ENCODE measurements at places on chromosomes 12 and 14. TPM values are rescaled to one million over a fixed set of nuclear protein-coding genes. Genes with fewer than 3 reads are reported as not detected.

Gene SLC17A8
- total RNA-seq = not detected

Gene C12orf54
- not detected for total RNA-seq

Gene FZD10
- total RNA-seq = 1.1 TPM

Gene DLGAP5
- total RNA-seq = 1.2 TPM

Gene ACVR1B
- 49.8 TPM for total RNA-seq

Gene KSR2
- total RNA-seq = 2.4 TPM

Gene SCN8A
- 15.2 TPM for total RNA-seq

Gene DCAF4
- 14.7 TPM for total RNA-seq

Gene PTGER2
- 3.9 TPM for total RNA-seq

Gene KRT8
- 1,446 TPM for total RNA-seq

Gene AMDHD1
- total RNA-seq = 1.2 TPM

Gene CLEC1B
- total RNA-seq = not detected

Gene ANAPC7
- total RNA-seq = 43.0 TPM

Gene KLRC1
- 0.95 TPM for total RNA-seq

Gene MANSC1
- total RNA-seq = 66.7 TPM

Gene RHEBL1
- 0.29 TPM for total RNA-seq

GRCh38 chr12:116537101-116537904, 21.9 kb upstream of the MAP1LC3B2 start:
- DNase-seq = no peak

DNA sequence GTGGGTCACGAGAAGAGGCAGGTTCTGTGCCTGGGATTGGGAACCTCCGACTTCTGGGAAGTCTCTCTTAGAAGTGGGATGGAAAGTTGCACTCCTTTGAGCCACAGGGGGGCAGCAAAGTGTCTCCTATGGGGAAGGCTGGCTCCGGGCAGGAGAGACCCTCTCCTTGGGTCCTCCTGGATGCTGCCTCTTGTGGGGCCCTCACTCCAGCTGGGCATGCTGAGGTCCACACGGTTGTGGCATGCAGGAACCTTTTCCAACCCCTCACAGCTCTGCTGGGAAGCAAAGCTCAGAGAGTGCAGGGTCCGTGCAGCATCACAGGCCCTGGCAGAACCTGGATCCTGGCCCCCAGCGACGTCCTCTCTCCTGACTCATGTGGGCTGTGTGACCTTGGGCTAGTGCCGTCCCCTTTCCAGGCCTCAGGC, 17.4 kb downstream of the SDSL start:
- DNase-seq = no peak

GRCh38 chr12:4320497-4320852, 538 bp upstream of the TIGAR start:
- no peak for DNase-seq

- DNase-seq = no peak
Measured at GRCh38 chr14:44383636-44384035, 123.4 kb downstream of the FSCB start.

DNA sequence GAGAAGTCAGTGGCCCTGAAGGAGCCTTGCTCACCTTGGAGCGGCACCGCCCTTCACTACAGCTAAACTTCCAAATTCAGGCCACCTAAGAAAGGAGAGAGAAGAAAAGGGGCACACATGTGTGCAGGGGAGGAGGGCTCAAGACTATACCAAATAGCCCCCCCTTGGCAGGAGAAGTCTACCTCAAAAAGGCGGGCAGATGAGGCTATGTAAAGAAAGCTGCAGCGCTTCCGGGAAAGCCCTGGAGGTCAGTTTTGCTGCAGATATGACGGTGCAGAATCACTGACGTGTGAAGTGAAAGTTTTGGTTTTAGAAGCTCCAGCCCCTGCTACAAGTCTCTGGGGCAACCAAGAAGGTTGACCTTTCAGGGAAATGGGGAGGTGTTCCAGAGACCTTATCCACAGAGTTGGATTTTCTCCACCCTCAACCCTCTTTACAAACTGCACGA, 48.2 kb upstream of the PNMA1 start:
- DNase-seq = no peak

- no peak for DNase-seq
Measured at GRCh38 chr14:65339866-65340265, 72.7 kb upstream of the FUT8 start.

GRCh38 chr14:63100552-63100951, 55.3 kb upstream of the KCNH5 start:
- DNase-seq = no peak

- no peak for DNase-seq
Measured at GRCh38 chr12:6929466-6930452, 2.0 kb downstream of the ATN1 start.

DNA sequence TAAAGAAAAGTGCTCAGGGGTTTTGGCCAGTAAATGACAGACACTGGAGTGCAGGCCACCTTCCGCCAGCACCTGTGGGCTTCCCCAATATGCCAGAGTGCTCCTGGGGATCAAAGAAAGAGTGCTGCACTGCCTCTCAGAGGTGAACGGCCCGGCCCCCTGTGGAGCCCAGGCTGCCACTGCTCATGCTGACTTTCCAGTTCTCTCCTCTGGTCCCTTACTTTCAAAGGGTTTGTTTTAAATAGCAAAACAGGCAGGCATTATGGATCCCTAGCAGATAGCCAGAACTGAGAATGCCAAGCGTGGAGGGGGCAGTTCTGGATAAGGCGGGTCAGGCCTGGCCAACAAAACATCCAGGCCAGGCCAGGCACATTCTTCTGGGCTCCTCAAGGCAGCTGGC, 59.6 kb downstream of the MDM2 start:
- no peak for DNase-seq

DNA sequence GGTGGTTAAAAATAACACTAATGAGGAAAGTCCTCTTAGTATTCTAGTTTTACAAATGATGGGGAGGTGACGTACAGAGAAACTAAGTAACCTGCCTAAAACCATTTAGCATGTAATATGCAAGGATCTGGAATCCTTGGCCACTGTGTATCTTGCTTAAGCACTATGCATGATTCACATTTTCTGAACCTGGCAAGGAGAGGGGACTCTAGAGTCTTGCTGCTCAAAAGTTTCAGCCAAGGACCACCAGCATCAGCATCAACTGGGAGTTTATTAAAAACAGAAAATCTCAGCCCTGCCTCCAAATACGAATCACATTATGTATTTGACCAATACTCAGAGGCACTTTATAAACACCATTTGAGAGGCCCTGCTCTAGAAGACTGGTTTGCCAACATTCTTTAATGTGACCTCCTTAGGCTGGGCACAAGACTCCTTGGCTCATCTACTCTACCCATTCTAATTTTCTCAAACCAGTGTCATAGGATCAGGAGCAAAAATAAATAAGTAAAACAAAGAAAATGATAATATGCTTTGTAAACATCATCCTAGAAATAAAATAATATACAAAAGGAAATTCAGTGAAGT, 52.9 kb downstream of the ABCC9 start:
- no peak for DNase-seq

DNA sequence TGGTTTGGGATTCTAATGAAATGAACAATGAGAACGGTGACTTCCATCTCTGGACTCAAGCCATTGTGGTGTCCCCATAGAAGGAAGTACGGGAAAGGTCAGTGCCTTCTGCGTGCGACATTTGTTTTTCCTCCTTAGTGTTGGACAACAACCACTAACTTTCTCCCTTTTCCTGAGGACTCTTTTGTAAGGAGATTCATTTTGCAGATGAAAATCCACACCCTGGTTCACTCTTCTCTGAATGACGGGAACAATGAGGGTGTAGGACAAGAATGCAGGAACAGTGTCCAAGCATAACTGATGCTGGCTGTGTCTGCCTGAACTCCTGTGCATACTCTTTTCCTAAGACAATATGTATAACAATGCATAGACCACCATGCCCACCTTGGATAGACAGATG, 176.4 kb downstream of the STXBP6 start:
- no peak for DNase-seq

DNA sequence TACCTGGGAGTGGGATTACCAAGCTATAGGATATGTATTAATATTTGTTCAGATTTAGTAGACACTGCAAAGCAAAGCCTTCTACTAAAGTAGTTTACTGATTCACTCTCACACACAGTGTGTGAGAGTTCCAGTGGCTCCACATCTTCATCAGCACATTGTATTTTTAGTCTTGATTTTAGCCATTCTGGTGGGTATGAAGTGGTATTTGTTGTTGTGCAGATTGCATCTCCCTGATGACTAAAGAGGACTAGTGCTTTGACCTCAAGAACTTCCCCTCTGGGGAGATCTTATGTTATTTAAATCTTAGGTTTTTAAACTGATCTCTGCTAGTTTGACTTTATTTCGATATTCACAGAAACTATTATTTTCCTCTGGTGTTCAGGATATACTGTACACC, 479.7 kb upstream of the RGS6 start:
- no peak for DNase-seq

GRCh38 chr12:129830796-129831195, 73.0 kb downstream of the TMEM132D start:
- DNase-seq = no peak

DNA sequence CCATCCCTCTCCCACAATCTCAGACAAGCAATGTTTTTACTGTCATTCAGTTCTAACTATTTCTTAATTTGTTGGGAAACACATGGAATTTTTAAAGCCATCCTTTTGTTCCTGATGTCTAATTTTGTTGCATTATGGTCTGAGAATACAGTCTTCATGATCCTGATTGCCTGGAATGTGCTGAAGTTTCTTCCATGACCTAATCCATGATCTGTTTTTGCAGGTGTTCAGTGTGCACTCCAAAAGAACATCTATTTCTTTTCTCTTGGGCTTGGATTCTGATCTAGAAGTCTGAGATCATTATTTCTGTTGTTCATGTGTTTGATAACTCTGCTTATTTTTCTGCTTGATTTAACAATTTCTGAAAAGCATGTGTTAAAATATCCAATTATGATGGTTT, 43.2 kb upstream of the PHC1 start:
- DNase-seq = no peak

DNA sequence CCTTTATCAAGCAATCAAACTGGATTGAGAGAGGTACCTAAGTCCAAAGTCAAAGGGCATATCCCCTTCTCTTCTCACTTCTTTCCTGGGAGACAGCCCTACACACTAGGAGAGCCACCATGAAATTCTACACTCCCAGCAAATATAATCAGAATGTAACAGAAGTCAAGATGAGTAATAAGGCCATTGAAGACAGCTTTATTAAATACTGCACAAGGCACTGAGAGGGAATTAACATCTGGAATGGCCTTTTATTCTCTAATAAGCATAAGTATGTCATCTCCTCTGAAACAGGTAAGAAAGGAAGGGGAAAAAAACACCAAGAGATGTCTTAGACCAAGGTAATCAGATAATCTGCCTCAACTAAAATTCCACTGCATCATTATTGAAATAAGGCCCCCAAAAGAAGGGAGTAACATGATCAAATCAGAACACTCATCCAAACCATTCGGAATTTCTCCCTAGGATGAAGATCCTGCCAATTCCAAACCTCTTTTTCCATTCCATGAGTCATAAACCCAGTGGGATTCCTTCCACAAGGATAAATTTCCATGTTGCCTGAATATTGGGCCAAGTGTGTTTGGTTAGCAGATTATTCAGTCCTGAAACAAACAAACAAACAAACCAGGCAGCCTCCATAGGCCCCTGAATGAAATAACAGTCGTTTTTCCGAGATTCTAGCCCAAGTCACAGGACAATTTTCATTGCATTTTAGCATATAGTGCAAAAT, 19.9 kb downstream of the SLC35F4 start:
- DNase-seq = no peak

GRCh38 chr14:69999261-69999674, 120.1 kb downstream of the SMOC1 start:
- no peak for DNase-seq

DNA sequence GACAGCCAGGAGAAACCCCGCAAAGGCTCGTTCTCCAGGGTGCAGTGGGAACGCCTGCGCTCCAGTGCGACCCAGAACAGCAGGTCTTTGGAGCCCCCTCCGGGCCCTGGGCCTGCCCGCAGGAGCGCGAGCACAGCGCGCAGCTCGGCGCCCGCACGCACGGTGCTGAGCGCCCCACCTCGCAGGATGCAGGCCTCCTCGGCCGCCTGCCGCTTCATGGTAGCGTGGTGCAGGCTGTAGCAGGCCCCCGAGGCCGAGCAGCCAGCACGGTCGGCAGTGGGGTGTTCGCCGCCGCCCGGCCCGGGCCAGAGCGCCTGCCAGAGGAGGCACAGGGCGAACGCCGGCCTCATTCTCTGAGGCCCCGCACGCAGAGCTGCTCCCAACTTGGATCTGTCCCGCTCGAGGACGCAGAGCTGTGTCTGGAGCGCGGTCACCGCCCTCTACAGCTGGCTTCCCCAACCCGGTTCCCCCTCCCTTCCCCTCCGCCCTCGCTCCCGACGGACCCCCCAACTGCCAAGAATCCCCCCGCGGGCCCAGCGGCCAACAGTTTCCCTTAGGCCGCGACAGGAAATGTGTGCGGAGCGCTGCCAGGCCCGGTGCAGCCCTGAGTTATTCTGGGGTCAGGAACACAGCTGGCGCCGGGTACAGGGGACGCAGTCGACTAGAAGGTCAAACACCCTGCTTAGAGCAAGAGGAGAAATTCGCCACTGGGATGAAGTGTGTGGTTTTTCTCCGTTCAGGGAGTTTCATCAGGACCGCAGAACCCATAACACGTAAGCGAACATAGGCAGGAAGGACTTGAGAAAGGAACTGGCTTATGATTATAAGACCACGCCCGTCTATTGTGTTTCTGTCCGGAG, at the start of gene CLEC14A:
CLEC14A (minus strand) TSS at position 421 of the 860 bp plus-strand sequence; CDS start at position 350, 71 bp downstream.
- peak; percentile 26 for DNase-seq

- no peak for DNase-seq
Measured at GRCh38 chr12:114764510-114764909, 80.5 kb upstream of the TBX3 start.

- no peak for DNase-seq
Measured at GRCh38 chr14:97005934-97006333, 208.8 kb downstream of the VRK1 start.

GRCh38 chr14:91873471-91874415, 6.4 kb upstream of the TC2N start:
- peak; percentile 39 for DNase-seq

DNA sequence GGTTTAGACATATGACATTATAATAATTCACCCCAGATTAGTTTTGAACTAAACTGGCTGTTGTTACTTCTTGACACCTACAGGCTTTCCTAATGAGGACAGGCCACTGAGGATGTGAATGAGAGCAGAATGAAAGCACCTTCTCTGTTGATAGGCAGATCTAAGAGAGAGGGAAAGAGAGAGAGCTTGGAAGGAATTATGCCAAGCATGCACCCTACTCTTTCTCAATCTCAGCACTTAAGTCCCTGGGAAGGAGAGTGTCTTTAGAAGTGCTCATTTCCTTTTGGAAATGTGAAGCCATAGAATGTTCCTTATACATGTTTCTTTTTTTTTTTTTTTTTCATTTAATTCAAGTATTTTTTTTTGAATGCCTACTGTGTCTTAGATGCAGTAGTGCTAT, 49.0 kb downstream of the TBC1D15 start:
- no peak for DNase-seq

DNA sequence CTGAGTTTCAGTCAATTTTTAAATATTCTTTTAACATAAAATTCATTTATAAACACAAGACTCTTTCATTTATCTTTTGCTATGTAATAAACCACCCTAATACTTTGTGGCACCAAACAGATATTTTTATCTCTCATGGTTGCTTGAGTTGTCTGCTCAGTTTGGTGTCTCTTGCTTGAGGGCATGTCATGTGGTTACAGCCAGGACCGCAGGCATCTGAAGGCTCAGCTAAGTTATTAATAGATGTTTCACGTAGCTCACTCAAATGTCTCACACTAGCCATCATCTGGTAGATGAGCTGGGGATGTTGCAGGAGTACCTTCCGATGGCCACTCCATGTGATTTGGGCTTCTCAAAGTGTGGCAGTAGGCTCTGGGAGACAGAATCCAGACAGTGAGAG, 597.8 kb downstream of the ETNK1 start:
- DNase-seq = no peak
